Testis (tissue), 5 donors: ENCODE measurements at places on chromosomes 1 and 21. TPM values are rescaled to one million over a fixed set of nuclear protein-coding genes. Genes with fewer than 3 reads are reported as not detected.

DNA sequence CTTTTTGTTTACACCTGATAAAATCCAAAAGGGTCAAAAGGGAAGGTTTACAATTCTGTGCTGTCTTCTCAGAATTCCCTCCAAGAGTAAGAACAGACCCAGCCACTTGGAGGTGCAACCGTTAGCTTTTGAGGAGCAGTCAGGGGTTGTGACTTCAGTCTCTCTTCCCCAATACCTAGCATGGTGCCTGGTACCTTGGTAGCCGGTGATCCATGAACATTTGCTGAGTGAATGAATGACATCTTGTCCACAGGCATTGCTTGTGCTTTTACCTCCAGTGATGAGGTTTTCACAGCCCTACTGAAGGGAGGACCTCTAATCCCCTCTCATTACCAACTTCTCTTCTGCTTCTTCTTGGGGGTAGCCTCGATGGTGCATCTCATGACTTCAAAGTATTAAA, 11.7 kb downstream of the GFI1 start:
- no peak overlapping the region for H3K4me3 ChIP-seq
- no peaks in the 10 kb centered on the region for H3K36me3 ChIP-seq
- no peak for DNase-seq
- H3K4me1 ChIP-seq = no peaks in the 10 kb centered on the region
- H3K27ac ChIP-seq = no peak overlapping the region
- no peaks in the 10 kb centered on the region for H3K27me3 ChIP-seq

GRCh38 chr1:45541193-45541592, 9.4 kb upstream of the AKR1A1 start:
- H3K4me3 ChIP-seq = no peak overlapping the region
- H3K27ac ChIP-seq = no peak overlapping the region
- H3K36me3 ChIP-seq = no peaks in the 10 kb centered on the region
- no peak for DNase-seq
- no peaks in the 10 kb centered on the region for H3K27me3 ChIP-seq

DNA sequence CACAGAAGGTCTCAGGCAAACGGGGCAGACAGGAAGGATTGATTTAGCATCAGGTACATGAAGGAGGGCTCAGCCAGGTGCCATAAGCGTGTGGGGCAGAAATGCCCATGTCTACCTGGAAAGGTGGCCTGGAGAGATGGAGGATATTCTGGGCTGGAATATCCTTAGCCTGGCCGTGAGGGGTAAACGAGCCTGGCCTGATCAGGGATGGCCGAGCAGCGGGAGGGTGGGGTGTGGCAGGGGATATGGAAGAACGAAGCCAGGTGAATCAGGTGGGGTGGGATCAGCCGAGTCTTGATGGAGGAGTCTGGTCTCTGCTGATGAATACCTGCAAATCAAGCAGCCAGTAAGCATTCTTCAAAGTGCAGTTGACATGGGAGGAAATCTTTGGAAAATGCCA, 35.5 kb upstream of the TTC22 start:
- no peak for DNase-seq
- no peak overlapping the region for H3K27ac ChIP-seq
- H3K36me3 ChIP-seq = no peaks in the 10 kb centered on the region
- H3K4me3 ChIP-seq = no peak overlapping the region
- no peaks in the 10 kb centered on the region for H3K27me3 ChIP-seq

DNA sequence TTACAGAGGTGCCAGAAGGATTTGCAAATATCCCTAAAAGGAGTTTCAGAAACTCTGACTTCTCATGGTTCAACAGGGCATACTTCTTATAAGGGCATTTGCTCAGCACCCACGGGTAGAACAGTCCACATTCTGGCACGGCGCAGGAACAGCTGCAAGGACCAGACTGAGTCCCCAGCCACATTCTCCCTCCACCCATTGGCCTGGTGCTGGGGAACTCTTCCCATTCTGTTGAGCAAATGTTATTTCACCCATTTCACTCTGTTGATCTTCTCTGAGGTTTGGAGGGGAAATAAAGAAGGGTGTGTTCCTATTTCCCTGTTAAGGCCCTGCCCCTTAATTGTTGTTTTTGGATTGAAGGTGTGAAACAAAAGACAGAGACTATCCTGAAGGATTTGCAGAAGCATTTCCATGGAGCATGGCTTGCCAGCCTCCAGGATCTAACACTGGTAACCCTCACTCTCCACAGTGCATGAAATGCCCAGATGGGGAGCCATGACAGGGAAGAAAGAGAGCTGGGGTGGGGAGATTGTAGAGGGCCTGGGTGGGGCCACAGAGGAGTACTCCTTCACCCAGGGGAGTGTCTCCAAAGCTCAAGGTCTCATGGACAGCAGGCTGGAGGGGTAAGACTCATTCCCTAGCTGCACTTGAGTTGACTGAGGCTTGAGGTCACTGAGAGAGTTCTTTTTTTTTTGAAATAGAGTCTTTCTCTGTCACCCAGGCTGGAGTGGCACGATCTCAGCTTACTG, 35.0 kb downstream of the INAVA start:
- H3K4me3 ChIP-seq = no peak overlapping the region
- H3K27ac ChIP-seq = no peak overlapping the region
- DNase-seq = no peak
- H3K36me3 ChIP-seq = no peaks in the 10 kb centered on the region
- H3K4me1 ChIP-seq = no peaks in the 10 kb centered on the region
- no peaks in the 10 kb centered on the region for H3K27me3 ChIP-seq

CDC20 gene
- 44.7 TPM for total RNA-seq

DNA sequence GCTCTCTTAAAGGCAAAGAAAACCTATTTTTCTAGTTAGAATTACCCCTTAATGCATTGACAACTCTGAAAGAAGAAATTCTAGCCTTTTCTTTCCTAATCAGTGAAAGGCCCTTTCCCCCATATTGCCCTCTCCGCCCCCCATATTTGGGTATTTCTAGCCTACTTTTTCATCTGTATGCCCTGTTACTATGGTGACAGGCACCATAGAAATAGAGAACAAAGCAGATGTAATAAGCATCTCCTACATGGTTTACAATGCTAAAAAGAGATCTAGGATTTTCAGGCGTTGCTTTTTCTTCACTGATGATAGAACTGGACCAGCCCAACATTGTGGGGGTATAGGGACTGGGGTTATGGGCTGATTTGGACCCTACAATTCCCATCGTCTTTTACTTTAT, 14.5 kb downstream of the LRRC8B start:
- H3K36me3 ChIP-seq = no peaks in the 10 kb centered on the region
- peaks cover 7% of the 10 kb centered on the region for H3K4me1 ChIP-seq
- no peak for DNase-seq
- no peaks in the 10 kb centered on the region for H3K27me3 ChIP-seq

GRCh38 chr21:28068455-28069358, 924.0 kb downstream of the LTN1 start:
- no peak overlapping the region for H3K27ac ChIP-seq
- no peak for DNase-seq
- no peak overlapping the region for H3K4me3 ChIP-seq
- H3K27me3 ChIP-seq = no peaks in the 10 kb centered on the region

DNA sequence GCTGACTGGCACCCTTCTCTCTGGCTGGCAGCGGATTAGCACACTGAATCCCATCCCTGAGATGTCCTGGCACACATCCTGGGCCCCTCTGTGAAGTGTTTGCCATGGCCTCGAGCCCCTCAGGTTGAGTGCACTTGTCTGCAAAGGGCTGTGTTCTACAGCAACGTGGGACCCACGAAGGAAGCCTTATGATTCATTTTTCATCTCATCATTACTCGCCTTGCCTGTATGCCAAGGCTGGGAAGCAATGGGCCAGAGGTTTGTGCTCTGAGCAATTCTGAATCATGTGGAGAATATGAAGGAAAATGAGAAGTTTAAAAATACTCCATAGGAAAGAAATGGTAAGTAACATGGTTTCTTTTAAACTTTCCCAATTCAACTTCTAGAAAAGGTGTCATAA, 124.8 kb upstream of the LMO4 start:
- H3K36me3 ChIP-seq = no peaks in the 10 kb centered on the region
- H3K27me3 ChIP-seq = no peaks in the 10 kb centered on the region
- no peaks in the 10 kb centered on the region for H3K4me1 ChIP-seq
- H3K4me3 ChIP-seq = no peak overlapping the region

- H3K4me3 ChIP-seq = no peak overlapping the region
- H3K36me3 ChIP-seq = no peaks in the 10 kb centered on the region
- H3K4me1 ChIP-seq = no peaks in the 10 kb centered on the region
- DNase-seq = no peak
Measured at GRCh38 chr1:169318536-169319244, 48.9 kb downstream of the NME7 start.

- no peaks in the 10 kb centered on the region for H3K27me3 ChIP-seq
- H3K27ac ChIP-seq = peak overlapping the region; percentile 81
- H3K4me3 ChIP-seq = no peak overlapping the region
- no peaks in the 10 kb centered on the region for H3K36me3 ChIP-seq
Measured at GRCh38 chr1:8202182-8202905, 115.6 kb upstream of the SLC45A1 start.

TMPRSS2 gene
- total RNA-seq = 5.6 TPM

DNA sequence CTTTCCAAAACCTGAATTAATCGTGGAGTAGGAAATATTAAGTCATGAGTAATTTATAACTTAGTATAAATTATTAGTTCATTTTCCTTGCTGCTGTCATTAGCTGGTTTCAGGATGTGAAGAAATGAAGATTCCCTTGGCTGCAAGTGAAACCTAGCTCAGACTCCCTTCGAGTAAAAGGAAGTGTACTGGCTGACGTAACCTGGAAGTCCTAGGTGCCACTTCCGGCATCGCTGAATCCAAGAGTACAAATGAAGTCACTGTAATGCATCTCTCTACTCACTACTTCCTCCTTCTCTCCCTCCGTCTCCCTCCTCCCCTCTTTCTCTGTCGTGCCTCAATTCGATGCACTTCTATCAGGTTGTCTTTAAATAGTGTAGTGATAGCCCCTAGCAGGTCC, 28.8 kb downstream of the ZP4 start:
- no peak overlapping the region for H3K4me3 ChIP-seq
- DNase-seq = peak; percentile 19
- H3K27me3 ChIP-seq = no peaks in the 10 kb centered on the region
- H3K36me3 ChIP-seq = no peaks in the 10 kb centered on the region
- no peak overlapping the region for H3K27ac ChIP-seq
- peaks cover 9% of the 10 kb centered on the region for H3K4me1 ChIP-seq

GRCh38 chr1:35808450-35809113, 766 bp downstream of the AGO4 start:
- no peaks in the 10 kb centered on the region for H3K36me3 ChIP-seq
- peak overlapping the region; percentile 83 for H3K4me3 ChIP-seq
- H3K27ac ChIP-seq = peak overlapping the region; percentile 92
- peak; percentile 51 for DNase-seq
- H3K27me3 ChIP-seq = no peaks in the 10 kb centered on the region

NEXN gene
- 4.6 TPM for total RNA-seq

GRCh38 chr1:234721476-234722269, 111.7 kb upstream of the IRF2BP2 start:
- no peak overlapping the region for H3K4me3 ChIP-seq
- DNase-seq = peak; percentile 88
- peaks cover 94% of the 10 kb centered on the region for H3K4me1 ChIP-seq
